ENCODE measurements at places on chromosomes 4 and X.
A peak's percentile ranks its signal among the peaks of the same experiment; 100 is the strongest.

GRCh38 chr4:61312526-61312925 lies 112.4 kb downstream of the ADGRL3 start:
- DNase-seq, result no peak

DNA sequence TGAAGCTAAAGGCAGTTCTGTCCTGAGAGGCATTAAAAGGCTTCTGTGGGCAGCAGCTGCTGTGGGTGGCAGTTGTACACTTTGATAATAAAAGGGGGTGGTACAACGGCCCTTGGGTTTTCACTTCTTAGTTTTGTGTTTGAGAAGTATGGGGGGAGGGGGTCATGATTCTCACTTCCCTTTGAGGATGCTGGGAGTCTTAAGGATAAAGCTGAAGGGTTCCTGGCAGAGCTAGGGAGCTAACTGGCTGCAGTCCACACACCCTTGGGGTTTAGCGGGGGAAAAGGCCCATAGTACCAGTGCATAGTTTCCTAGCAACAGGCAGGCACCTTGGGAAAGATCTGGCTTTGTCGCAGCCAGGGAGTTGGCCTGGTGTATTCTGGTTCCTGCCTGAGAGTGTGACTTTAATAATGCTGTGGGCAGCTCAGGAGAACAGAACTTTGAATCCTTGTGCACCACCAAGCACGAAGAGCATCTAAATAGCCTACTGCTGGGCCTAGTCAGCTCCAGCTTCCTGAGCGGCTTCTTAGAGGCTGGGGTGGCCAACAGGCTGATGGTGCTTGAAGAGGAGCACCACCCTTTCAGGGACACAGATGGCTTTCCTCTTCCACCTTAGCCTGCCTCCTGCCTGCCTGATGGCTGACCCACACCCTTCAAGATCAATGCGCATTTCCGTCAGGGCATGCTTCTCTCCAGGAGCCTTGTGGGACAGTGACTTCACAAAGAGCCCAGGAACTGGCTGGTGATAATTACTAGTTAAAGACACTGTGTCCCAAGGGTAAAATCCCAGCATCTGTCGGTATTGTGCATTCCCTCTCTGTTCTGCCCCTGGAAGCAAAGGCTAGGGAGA lies 12.5 kb downstream of the ZBTB33 start:
- DNase-seq, result peak; percentile 96

DNA sequence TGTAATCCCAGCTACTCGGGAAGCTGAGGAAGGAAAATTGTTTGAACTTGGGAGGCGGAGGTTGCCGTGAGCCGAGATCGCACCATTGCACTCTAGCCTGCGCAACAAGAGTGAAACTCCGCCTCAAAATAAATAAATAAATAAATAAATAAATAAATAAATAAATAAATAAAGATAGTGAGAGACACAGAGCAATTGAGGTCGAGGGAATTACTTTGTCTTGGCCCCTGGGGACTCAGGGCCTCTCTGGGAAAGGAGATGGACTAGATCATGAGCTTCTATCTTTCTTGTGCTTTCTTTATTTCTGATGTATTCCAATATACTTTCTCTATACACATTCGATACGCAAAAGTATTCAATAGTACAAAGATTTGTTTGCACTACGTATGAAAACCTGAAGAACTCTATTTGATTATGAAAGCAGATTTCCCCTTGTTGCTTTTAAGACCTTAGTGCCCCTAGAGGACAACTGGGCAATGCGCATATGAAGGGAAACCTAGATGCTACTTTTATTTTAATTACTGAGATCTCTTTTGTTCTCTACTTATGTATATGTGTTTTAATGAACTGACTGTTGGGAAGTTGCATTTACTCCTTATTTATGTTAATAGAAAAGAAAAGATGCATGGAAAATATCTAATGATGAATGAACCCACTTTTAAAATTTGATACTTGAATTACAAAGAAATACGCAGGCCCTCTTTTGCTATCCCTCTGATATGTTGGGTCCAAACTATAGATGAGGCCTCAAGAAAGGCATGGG lies 12.8 kb upstream of the ELOVL6 start:
- DNase-seq, result peak; percentile 47

DNA sequence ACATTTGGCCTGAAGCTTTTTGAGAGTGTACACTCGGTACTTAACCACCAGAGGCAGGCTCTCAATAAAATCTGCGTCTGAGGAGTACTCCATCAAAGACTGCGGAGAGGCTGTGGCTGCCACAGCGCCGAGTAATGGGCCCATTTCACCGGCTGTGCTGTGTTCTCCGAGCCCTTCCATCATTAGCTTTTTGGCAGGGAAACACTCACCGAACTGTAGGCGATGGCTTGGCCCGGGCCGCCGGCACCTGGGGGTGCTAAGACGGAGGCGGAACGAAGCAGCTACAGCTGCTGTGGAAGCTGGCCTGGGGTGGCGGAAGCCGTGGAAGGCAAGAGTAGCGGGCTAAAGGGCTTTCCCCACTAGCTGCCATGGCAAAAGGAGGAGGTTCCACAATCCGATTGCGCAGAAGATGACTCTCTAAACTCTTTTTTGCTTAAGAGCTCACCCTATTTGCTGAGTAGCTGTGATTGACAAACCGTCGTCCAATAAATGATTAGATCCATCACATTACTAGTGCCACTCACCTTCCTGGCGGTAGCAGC lies 48.5 kb upstream of the PABPC1L2A start:
- no peak for DNase-seq

GRCh38 chrX:19827088-19827487 lies 60.3 kb downstream of the SH3KBP1 start:
- DNase-seq, result no peak

DNA sequence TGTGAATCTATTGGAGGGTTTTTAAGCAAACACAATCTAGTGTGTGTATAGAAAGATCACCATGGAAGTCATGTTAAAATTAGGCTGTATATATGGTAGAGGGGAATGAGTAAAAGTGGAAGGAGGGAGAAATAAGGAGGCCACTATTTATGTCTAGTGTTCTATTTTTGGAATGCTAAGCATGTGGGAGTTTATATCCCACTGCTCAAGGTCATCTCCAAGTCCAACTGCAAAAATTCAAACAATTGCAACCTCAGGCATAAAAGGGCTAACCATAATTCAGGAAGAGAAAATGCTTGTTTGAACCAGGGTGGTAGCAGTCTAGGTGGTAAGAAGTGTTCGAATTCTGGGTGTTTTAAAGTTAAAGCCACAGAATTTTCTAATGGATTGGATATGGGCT lies 39.2 kb downstream of the SERPINA7 start:
- DNase-seq, result no peak

DNA sequence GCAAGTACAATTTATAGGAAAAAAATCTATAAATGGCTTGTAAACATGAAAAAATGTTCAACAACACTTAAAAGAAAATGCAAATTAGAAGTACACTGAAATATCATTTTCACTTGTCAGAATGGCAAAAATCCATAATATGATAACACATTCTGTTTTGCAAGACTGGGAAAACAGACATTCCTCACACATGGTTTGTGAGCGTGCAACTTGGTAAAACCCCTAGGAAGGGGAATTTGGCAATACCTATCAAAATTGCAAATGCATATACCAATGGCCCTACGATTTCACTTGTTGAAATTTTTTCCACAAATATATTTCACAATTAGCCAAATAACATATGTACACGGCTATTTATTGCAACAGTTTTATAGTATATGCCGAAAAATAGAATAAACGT lies 31.4 kb downstream of the TBC1D9 start:
- no peak for DNase-seq

- peak; percentile 7 for DNase-seq
Measured at GRCh38 chrX:119008110-119008744, 33.8 kb downstream of the LONRF3 start.

GRCh38 chrX:101287402-101287801 lies 3.7 kb downstream of the TAF7L start:
- DNase-seq, result peak; percentile 40

- no peak for DNase-seq
Measured at GRCh38 chr4:147361726-147362125, 119.2 kb upstream of the EDNRA start.

- DNase-seq, result no peak
Measured at GRCh38 chr4:169208516-169208915, 62.2 kb downstream of the SH3RF1 start.

DNA sequence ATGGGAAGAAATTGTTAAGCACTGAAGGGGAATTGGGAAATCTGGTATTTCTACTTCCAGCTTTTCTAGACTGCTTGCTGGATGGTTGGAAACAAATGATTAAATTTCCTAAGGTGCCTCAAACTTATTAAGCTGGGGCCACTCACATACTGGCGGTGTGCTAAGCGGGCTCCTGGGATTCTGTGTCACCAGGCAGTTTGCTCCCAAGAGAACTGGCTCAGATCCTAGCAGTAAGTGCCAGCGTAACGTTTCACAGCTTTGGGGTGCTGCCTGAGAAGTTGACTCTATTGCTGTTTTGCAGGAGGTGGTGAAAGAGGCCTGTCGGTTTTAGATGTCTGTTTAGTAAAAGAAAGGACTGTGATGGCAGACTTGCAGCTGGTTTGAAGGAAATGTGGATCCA lies 6.9 kb upstream of the REELD1 start:
- DNase-seq, result no peak

GRCh38 chrX:112877771-112878173 lies 37.1 kb upstream of the AMOT start:
- no peak for DNase-seq

Data from MV-4-11 (cell line).